Stimulated activated CD8-positive, alpha-beta memory T cell treated with anti-CD3 and anti-CD28 coated beads, Interleukin-2, amount 100 ng/mL, for 1 hour (primary cell): ENCODE measurements at places on chromosomes 6 and 20.

DNA sequence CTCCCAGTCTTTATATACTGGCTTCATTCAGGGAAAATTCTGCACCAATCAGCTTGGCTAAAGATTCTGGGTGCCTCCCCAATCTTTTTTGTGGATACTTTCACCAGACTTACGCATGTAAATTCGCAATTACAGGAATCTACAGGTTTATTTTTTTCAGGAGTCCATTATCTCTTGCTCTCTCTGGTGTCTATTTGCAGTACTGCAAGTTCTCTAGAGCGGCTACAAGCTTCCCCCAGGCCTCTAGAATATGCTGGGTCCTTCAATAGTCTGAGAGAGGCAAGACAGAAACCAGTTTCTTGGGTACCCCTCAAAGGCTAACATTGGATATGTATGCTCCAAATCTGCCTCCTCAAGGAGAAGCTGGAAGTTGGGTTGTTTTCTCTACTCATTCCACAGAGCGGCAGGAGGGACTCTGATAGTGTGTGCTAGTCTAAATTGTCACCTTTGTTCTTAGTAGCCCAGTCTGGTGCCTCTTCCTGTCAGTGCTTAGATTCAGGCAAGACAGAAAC, 58.5 kb downstream of the SUN5 start:
- no peak for DNase-seq

DNA sequence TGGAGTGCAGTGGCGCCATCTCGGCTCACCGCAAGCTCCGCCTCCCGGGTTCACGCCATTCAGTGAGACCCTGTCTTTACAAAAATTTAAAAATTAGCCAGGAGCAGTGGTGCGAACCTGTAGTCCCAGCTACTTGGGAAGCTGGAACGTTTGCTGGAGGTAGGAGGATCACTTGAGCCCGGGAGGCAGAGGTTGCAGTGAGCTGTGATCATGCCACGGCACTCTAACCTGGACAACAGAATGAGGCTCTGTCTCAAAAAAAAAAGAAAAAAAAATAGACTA, 5.7 kb upstream of the PARD6B start:
- DNase-seq, result no peak

DNA sequence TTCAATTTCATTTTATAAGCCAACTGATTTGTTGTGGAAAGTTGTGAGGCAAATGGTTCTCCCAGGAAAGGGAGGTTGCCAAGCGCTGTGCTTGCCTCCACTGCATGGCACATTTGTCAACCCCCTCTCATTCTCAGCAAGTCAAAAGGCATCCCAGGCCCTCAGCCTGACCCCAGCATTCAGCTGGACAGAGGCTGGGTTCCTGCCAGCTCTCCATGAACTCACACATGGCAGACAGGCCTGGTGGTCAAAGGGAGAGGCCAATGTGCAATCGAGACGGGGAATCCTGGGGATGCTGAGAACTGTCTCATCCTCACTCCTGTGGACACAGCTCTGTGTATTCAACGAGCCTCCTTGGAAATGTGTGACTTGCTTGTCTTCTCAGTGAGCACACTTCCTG, 106.0 kb upstream of the CDH4 start:
- DNase-seq, result no peak

DNA sequence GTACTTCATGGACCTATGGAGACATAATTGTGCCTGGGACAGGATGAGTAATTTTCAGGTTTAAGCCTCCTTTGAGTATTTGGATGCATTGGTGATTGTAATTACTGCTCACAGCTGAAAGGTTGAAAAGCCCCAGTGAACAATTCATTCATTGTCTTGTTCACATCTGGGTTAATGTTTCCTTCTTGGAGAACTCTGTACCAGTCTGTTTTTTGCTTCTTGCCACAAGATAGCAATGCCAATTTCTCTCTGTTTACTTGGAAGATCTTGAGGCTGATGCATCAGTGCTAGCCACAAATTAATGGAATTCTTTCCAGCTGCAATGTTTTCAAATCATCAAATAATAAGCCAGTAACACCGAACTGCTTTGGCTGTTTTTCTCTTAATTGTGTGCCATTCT, 207.8 kb downstream of the BMP2 start:
- DNase-seq, result no peak

DNA sequence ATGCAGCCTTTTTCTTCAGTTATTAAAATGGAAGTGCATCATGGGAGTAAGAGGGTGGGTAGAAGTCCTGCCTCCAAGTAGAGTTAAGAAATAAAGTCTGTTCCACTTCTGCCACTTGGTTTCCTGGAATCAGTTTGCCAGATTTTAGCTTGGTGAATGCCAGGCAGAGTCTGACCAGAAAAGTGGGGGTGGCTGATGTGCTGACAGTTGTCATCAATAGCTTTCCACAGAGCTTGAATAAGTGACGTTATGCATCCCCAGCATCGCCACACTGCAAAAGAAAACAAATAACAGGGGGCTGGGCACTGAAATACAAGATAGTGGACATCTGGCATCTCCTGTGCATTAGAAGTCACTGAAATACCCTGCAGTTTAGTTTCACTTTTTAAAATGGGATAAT, 30.8 kb upstream of the CEP162 start:
- DNase-seq, result no peak

DNA sequence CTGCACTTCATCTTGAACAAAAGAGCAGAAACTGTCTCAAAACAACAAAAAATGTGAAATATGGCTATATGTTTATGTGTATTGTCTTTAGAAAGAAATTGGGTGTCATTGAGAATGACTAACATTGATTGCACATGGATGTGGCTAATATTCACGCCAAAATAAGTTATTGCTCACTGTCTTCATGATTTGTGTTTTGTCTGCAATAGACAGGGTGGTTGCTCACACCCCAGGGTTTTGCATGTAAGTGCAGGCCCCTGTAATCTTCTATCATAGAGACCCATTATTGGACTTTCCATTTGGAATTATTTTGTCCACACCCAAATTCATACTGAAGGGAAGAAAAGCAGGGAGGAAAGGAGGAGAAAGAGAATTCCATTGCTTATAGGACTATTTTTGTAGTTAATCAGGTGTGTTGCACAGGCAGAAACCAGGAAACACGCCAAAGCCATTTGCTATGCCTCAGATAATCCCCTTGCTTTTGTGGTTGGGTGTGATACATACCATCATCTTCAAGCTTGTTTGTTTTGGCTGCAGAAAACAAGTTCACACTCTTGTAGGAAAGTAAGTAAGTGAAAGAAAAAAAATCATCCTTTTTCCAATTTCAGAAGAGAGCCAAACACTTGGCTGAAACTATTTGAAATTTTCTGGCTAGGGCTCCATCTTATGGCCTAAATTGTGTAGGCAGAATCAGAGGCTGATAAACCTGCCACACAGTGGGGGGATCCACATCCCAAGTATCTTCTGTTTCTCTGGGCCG, 214.1 kb downstream of the COL12A1 start:
- no peak for DNase-seq

DNA sequence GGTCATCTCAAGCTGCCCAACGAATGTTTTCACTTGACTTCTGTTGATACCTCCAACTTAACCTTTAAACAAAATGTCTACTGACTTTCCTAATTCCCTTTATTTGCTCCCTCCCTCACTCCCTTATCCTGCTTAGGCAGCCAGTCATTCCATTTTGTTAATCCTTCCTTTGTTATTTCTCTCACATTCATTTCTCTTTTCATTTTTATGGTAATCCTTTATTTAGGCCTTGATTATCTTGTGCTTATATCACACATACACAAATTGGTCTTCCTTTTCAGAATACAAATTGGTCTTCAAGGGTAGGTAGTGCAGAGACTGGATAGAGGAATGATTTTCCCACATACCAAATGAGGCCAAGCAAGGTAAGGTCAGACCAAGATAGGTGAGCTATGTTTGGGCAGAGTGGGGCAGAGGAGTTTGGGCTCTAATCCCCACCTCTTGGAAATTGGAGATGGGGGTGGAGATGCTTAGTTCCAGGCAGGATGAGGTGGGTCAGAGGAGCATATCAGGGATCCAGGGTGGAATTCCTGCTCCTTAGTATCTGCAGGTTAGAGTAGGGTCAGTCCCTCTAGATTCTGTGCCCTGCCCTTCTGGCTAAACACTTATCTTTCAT, 2.0 kb upstream of the SPACA1 start:
- DNase-seq, result no peak

GRCh38 chr6:156114541-156114940, 658.9 kb upstream of the NOX3 start:
- no peak for DNase-seq

GRCh38 chr20:926670-927069, 10.5 kb upstream of the ANGPT4 start:
- DNase-seq, result no peak

DNA sequence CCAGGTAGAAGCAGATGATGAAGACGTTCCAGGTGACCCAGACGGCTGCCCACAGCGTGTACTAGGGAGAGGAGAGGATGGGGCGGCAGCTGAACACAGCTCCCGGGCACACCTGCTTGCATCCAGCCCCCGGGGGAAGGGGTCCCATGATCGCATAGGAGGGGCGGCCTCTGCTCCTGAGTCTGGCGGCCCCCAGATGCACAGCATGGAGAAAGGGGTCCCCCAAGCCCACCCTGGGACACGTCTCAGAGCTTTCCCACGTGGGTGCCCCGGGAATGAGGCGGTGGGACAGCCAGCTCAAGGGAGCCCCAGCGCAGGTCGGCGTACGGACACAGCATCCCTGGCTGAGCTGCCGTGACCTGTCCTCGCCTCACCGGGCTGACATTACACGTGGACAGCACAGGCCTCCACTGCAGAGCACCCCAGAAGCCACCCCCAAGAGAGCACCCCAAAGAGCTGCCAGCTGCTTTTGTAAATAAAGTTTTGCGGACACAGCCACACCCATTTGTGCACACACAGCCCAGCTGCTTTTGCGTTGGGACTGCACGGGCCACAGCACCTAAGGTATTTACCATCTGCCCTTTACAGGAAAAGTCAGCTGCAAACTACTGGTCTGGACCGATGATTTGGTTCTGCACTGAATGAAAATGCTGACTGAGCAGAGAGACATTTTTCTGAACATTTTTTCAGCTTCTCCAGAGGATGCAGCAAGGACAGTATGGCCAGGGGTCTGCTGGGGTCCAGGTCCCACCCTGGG, 5.2 kb downstream of the NKAIN4 start:
- DNase-seq, result no peak

- DNase-seq, result no peak
These were observed 1.5 kb downstream of the PTPRT start for GRCh38 chr20:43188234-43188653.

GRCh38 chr6:8499540-8499939, 64.2 kb upstream of the SLC35B3 start:
- no peak for DNase-seq

- no peak for DNase-seq
These were observed 1.5 kb downstream of the MTHFD1L start for GRCh38 chr6:150866991-150867501.

- no peak for DNase-seq
These were observed 34.4 kb downstream of the DSE start for GRCh38 chr6:116405138-116405537.

GRCh38 chr6:491233-491632, 99.7 kb downstream of the IRF4 start:
- DNase-seq, result no peak

DNA sequence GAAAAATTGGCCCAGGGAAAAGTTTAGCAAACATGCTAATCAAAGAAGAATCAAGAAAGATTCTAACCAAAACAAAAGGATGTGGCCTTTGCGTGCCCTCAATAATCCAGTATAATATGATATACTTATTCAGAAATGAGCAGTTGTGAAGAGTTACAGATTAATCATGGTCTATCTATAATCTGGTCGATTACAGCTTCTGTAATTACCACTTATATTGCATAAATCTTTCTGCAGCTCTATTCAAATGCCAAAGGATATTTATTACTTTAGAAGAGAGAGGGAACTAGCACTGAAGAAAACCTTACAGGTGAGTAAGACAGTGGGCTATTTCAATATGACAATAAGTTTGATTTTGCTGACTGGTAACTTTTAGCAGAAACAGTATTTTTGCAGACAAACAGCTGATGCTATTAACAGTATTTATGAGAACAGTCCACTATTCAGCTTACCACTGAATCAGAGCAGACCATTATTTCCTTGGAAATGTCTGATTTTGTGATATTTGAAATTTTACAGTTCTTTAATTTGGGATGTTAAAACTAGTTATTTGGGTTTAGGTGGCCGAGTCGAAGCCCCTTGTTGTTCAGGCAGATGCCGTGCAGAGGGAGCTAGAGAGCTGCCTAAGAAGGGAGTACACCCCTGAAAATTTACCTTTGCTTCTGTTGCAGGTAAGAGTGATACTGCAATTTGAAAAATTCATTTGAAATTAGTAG, 92.2 kb downstream of the CEP57L1 start:
- peak; percentile 44 for DNase-seq

DNA sequence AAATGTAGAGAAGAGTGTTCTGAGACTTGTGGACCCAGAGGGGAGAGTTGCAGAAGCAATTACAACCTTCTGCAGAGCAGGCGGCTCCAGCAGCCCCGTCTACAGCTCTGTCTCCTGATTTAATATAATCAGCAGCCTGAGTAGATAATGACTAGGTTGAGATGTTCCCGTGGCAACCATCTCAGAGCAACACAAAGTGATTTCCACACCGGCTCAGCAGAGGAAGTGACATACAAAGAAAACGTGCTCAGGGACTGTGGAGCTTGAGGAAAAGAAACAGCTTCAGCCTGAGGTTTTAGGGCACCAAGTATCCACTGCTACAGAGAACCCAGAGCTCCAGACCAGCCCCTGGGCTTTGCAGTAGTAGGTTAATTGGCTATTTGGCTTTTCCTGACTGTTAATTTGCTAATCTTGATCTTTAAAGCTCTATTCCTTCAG, 136.4 kb downstream of the MTFR2 start:
- DNase-seq, result no peak

- no peak for DNase-seq
These were observed 185.6 kb downstream of the GJA10 start for GRCh38 chr6:90079560-90080490.

- DNase-seq, result no peak
These were observed 343.9 kb downstream of the ZFAND3 start for GRCh38 chr6:38163186-38164130.

GRCh38 chr6:80962382-80962781, 790.1 kb downstream of the TENT5A start:
- no peak for DNase-seq

DNA sequence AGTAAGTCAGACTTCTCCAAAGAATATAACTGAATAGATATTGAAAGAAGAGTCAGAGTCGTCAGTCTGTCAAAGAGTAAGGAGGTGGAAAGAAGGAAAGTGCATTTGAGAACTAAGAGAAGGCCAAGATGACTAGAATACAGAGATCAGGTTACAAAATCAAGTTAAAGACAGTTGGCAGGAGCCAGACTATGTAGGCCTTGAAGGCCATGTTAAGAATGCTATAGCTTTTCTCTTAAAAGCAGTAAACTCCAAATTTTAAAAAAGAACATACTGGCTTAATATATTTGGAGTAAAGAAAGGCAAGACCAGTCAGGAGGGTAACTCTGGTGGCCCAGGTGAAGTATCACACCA, 68.8 kb downstream of the IBTK start:
- no peak for DNase-seq

DNA sequence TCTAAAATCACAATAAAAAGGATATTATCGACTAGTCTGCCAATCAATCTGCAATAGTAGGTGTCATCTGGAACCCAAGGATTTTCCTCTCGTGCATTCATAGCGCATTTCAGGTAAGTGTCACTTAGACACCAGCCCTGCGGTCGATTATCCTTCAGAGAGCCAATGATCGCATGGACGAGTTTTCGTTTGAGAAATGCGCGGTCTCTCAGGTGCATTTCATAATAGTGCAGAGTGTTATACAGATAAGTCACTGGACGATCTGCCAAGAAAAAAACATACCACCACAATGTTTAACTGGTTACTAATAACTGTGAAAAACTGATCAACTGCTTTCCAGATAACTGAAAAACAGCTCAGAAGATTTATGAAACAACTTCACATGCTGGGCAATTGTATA, 21.0 kb downstream of the ARG1 start:
- no peak for DNase-seq
